Right renal cortex interstitium (tissue), 3 donors: ENCODE measurements at places on chromosomes 12 and 14. TPM values are rescaled to one million over a fixed set of nuclear protein-coding genes. Genes with fewer than 3 reads are reported as not detected.

DNA sequence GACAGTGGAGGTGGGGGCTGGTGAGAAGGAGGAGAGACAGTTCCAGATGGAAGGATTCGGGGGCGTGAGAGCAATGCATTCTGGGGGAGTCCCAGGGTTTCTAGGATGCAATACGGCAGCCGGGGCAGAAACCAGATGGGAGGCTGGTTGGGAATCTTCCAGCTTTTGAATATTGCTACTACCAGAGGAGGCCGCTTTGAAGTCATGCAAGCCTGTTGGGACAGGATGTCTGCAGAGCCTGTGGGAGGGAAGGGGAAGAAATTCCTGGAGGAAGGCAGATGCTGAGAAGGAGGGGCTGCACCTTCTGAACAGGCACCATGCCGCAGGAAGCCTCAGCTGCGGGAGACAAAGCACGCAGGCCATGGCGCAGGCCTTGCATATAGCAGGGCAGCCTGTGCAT lies 105.4 kb downstream of the APAF1 start:
- no peak for DNase-seq

- DNase-seq: no peak
These were observed 413 bp upstream of the ALX1 start for GRCh38 chr12:85279449-85280164.

- no peak for DNase-seq
These were observed 19.8 kb downstream of the OR5AU1 start for GRCh38 chr14:21136024-21136423.

GRCh38 chr12:49227713-49228112 lies 37.2 kb upstream of the TUBA1C start:
- no peak for DNase-seq

GRCh38 chr14:35959835-35960234 lies 133.7 kb downstream of the BRMS1L start:
- DNase-seq: no peak

DNA sequence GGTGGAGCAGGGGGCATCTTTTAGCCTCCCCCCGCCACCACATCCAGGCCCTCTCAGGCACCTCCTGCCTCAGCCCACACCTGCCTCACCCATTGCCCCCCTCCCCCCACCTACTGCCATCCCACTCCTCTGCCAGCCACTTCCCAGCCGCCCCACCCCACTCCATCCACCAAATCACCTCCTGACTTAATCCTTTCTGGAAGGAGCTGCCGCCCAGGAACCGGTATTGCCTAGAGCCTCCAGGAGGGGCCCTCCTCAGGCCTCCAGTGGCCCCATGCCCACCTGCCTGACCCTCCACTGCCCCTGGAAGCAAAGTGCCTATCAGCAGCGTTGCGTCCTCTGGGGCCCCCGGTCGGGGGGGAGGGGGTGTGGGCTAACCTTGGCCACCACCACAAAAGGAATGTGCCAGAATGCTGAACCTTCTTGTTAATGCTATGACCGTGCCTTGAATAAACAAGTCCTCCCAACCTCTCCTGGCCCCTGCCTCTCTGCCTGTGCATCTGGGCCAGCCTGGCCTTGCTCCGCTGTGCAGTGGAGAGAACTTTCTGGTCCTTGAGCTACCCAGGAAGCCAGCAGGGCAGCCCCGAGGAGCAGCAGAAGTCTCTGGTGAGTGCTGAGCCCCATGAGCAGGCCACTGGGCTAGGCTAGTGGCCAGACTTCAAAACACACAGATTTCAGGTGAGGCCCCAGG lies 11.8 kb downstream of the NGB start:
- no peak for DNase-seq

Gene VRTN
- polyA plus RNA-seq: not detected

Gene LALBA
- polyA plus RNA-seq: not detected

Gene ARL6IP4
- polyA plus RNA-seq: 165 TPM

Gene ZDHHC22
- polyA plus RNA-seq: 0.35 TPM
